ENCODE measurements at places on chromosomes 2 and 18. TPM values are rescaled to one million over a fixed set of nuclear protein-coding genes. Genes with fewer than 3 reads are reported as not detected.

Gene NT5C1B
- total RNA-seq: not detected

GRCh38 chr2:1654696-1655374, 89.5 kb downstream of the PXDN start:
- H3K4me3 ChIP-seq: no peak overlapping the region
- H3K27me3 ChIP-seq: peaks cover 24% of the 10 kb centered on the region
- DNase-seq: no peak
- peaks cover 37% of the 10 kb centered on the region for H3K36me3 ChIP-seq
- peaks cover 37% of the 10 kb centered on the region for H3K4me1 ChIP-seq

- peaks cover 22% of the 10 kb centered on the region for H3K4me1 ChIP-seq
- H3K4me3 ChIP-seq: no peak overlapping the region
Measured at GRCh38 chr18:77093067-77093430, 39.5 kb downstream of the MBP start.

- H3K27me3 ChIP-seq: peaks cover 2% of the 10 kb centered on the region
- DNase-seq: no peak
Measured at GRCh38 chr2:118246726-118247125, 158.5 kb downstream of the INSIG2 start.

- H3K36me3 ChIP-seq: peaks cover 44% of the 10 kb centered on the region
- no peak for DNase-seq
- H3K27me3 ChIP-seq: peaks cover 3% of the 10 kb centered on the region
- H3K4me1 ChIP-seq: peaks cover 25% of the 10 kb centered on the region
- H3K27ac ChIP-seq: peak overlapping the region; percentile 27
Measured at GRCh38 chr2:33126958-33127357, 180.2 kb downstream of the LTBP1 start.

Measured in endothelial cell (in vitro differentiated cells).